NCI-H1105 treated with DMSO at 0.1 percent for 48 hours (cell line): ENCODE measurements at places on chromosomes 4 and X.
A peak's percentile ranks its signal among the peaks of the same experiment; 100 is the strongest.

- no peak for DNase-seq
These were observed 269.9 kb downstream of the CBLL2 start for GRCh38 chrX:22542641-22543040.

- DNase-seq, result no peak
These were observed 193.9 kb upstream of the RPL34 start for GRCh38 chr4:108426493-108426892.

- DNase-seq, result no peak
These were observed 67.0 kb downstream of the TNIP2 start for GRCh38 chr4:2689114-2689513.

GRCh38 chr4:184439856-184440594 is 34.3 kb downstream of the IRF2 start:
- DNase-seq, result no peak

DNA sequence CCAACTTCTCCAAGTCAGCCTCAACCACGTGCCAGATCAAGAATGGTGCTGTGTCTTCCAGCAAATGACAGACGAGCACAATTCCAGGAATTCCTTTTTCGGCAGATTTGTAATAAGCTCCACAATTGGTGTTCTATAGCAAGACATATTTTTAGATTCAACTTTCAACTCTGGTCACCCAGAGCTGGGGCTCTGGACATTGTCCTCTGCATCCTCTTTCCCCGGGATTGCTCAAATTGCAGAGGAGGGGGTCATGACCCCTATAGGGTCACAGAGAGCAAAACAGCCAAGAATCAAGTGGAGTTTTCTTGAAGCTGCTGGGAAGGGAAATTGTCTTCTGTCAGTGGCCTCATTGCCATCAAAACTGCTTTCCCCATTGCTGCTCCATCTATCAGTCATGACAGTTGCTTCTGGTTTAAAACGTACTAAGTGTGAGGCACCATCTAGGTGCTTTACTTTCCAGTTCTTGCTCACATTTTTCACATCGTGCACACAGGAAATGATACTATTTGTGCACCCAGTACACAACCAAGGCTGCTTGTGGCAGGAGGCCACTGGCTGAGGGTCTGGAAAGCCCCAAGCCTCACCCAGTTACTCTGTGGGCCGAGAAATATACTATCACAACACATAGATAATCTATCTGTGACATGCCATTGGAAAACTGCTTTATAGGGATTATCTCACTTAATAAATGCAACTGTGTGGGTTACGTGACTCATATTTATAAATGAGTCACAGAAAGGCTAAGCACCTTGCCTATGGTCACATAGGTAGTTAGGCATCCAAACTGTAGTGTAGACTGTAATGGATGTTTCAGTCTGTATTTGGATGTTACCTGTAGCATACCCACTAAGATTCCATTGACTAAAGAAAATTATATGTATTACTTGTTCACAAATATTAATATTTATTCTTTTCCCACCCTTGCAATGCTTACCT is 91.7 kb upstream of the PHOX2B start:
- DNase-seq, result no peak

- no peak for DNase-seq
These were observed 98.0 kb downstream of the PAPSS1 start for GRCh38 chr4:107622006-107622405.

DNA sequence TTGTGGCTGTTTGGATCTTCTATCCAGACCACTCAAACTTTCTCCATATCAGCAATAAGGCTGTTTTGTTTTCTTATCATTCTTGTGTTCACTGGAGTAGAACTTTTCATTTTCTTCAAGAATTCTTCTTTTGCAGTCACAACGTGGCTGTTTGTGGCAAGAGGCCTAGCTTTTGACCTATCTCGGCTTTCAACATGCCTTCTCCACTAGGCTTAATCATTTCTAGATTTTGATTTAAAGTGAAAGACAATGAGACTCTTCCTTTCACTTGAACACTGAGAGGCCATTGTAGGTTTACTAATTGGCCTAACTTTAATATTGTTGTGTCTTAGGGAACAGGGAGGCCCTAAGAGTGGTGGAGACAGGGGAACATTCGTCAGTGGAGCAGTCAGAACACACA is 19.1 kb downstream of the FGF2 start:
- DNase-seq, result no peak

GRCh38 chr4:151744614-151745013 is 16.2 kb downstream of the GATB start:
- DNase-seq, result no peak

DNA sequence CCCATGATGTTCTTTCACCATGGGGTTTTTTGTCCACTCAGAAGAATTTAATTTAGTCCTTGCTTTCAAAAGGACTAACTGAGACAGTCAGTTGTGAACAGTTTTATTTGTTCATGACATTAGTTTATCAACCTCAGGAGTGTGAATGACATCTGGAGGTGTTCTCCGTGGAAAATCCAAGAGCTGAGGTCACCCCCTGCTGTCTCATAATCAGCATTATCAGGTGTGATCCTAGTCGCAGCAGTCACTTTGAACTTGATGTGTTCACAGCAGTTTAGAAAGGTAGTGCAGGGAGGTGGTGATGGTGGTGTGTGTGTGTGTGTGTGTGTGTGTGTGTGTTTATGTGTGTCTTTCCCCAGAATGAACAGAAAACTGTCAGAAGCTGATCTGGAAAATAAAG is 1760.8 kb upstream of the PCDH10 start:
- DNase-seq, result no peak

DNA sequence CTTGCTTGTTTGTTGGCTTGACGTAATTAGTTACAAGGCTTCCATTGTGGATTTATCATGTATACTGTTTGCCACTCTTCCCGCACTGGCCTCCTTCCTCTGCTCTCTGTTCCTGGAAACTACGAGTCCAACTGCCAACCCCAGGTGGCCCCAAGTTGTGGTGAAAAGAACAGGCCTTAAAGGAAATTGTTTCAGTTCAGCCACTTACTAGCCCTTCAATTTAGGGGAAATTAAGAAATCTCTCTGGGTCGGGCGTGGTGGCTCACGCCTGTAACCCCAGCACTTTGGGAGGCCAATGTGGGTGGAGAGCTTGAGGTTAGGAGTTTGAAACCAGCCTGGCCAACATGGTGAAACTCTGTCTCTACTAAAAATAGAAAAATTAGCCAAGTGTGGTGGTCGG is 28.0 kb downstream of the RBM47 start:
- DNase-seq, result no peak

- DNase-seq, result no peak
These were observed 70.5 kb downstream of the GATB start for GRCh38 chr4:151690164-151690870.

- no peak for DNase-seq
These were observed 19.1 kb upstream of the ART3 start for GRCh38 chr4:76055421-76055820.

DNA sequence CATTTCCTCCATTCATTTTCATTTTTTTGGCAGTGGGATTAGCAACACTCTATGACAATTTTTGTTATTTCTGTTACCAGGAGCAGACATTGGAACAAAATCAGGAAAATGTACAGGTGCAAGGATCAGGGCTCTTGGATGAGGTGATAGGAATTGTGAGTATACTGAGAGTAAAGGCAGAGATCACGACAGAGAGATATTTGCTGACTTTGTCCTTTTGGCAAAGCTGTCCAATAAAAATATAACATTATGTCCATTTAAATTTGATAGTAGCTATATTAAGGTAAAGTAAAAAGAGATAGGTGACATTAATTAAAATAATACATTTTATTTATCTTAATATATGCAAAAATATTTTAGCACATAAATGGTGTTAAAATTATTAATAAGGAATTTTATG is 373.1 kb upstream of the GNPDA2 start:
- no peak for DNase-seq

- no peak for DNase-seq
These were observed at the start of gene CCSER1 for GRCh38 chr4:90127223-90127705. Gene CCSER1 (plus strand): TSS chr4:90127394.

- no peak for DNase-seq
These were observed 28.4 kb downstream of the ANAPC4 start for GRCh38 chr4:25405453-25405852.

- DNase-seq, result peak; percentile 63
These were observed 715 bp downstream of the ZMAT1 start for GRCh38 chrX:101931136-101931487.

GRCh38 chr4:158826882-158827281 is 58.1 kb downstream of the FNIP2 start:
- no peak for DNase-seq

DNA sequence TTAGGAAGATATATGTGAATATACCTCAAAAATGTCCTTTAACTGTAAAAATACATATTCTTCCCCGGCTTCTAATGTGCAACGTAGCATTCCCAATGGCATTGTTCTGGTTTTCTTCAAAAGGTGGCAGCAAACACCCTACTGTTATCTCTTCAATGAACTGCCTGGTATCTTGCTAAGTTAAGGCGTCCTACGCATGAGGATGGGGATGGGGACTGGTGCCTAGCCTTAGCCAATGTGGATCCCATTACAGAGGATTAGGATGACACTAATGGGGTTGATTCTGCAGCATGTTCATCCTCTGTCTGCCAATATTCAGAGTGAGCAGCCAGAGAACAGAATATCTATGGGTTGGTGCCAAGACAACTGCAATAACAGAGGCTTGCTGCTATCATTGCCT is 334.9 kb upstream of the ADGRL3 start:
- DNase-seq, result no peak

- no peak for DNase-seq
These were observed 112.2 kb downstream of the DHX15 start for GRCh38 chr4:24472161-24472510.

- DNase-seq, result no peak
These were observed 49.1 kb downstream of the ARHGEF9 start for GRCh38 chrX:63735882-63736281.

GRCh38 chr4:169485086-169485485 is 127.3 kb downstream of the NEK1 start:
- DNase-seq, result no peak

DNA sequence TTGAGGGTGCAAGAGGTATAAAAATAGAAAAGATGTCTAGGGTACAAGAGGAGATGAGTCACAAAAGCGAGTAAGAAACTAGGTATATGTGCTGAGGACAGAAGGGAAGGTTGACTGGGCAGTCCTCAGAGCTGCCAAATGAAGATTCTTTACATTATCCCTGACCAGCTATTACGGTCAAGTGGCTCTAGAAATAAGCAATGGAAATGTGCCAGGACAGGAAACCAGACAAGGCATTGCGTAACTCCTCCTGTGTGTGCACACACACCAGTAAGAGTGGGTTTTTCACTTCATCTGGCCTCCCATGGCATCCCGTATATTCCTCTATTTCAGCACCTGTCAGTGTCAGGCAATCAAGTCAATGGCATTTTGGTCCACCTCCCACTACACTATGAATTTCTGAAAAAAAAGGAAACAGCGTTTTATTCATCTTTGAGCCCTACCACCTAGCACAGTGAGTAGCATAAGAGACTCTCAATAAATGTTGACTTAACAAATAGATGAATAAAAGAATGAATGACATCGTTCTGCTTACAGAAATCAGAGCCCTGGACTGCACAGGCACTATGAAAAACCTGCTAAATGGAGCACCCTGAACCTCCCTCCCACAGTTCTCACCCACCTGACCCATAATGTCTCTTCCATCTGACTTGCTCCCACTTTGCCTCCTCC is 62.6 kb upstream of the KLF3 start:
- DNase-seq, result peak; percentile 18

- no peak for DNase-seq
These were observed 32.0 kb downstream of the SPARCL1 start for GRCh38 chr4:87497159-87497558.

GRCh38 chrX:151488677-151489076 is 74.8 kb upstream of the PASD1 start:
- DNase-seq, result peak; percentile 26

DNA sequence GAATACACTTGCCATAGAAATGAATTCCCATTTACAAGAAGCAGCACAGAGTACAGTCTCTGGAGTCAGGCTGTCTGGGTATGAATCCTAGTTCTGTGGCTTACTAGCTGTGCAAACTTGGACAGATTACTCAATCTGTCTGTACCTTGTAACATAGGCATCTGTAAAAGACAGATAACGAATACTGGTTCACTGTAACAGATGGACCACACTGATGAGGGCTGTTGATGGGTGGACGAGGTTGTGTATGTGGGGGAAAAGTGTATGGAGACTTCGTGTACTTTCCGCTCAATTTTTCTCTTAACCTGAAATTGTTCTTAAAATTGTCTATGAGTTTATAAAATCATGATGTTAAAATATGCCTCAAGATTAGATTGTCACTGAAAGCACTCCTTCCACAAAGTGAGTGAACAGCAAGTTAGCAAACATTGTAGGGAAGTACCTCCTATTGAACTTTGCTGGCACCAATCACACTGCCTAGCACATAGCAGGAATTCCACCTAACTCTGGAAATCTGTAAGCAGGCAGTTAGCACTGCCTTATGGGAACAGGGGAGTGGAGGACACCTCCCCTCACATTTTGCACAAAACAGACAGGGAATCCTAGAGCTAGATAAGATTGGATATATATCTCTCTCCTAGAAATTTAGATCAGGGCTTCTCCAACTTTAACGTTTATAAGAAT is 6.5 kb upstream of the EXOSC9 start:
- DNase-seq, result no peak

DNA sequence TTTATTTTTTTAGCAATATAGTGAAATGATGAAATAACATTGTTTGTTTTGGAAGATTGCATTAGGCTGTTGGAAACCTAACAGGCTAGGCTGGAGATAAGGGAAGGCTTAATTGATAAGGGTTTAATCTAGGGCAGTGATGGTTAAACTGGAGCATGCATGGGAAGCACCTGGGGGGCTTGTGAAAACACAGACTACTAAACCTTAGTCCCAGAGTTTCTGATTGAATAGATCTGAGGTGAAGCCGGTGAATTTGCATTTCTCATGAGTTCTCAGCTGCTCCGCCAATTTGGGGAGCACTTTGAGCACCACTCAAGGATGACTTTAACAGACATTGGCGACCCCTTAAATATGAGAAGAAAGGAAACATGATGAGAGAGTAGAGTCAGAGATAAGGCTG is 11.5 kb downstream of the STK26 start:
- no peak for DNase-seq

- DNase-seq, result no peak
These were observed 63.1 kb upstream of the CITED1 start for GRCh38 chrX:72368796-72369195.

DNA sequence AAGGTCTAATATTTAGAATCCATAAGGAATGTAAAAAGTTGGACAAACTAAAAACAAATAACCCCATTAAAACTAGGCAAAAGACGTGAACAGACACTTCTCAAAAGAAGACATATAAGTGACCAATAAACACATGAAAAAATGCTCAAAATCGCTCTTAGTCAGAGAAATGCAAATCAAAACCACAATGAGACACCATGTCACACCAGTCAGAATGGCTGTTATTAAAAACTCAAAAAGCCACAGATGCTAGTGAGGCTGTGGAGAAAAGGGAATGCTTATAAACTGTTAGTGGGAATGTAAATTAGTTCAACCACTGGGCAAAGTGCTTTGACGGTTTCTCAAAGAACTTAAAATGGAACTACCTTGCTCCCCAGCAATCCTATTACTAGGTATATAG is 674.3 kb upstream of the MAGEB2 start:
- no peak for DNase-seq

DNA sequence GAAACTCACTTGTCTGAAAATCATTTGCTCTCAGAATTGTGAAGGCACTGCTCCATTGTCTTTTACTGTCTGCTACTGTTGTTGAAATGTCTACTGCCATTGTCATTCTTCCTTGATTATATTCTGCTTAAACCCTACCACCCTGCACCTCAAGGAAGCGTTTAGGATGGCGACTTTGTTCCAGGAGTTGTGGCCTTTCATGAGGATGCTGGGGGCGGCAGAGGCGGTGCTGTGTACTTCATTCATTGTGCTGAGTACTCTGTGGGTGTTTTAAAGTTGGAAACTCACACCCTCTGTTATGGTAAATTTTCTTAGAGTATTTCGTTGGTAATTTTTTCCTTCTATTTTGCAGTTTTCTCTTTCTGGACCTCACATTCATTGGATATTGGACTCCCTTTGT is 258.9 kb downstream of the TENM3 start:
- no peak for DNase-seq
